Fibroblast of lung (primary cell): ENCODE measurements at places on chromosomes 12 and 14. TPM values are rescaled to one million over a fixed set of nuclear protein-coding genes. Genes with fewer than 3 reads are reported as not detected.

ACVR1B gene
- total RNA-seq: 11.3 and 12.4 TPM in 2 replicates

ENDOU gene
- 0.17 TPM in 1 of 2 replicates, not detected in the other for total RNA-seq

ITGA5 gene
- 133 and 232 TPM in 2 replicates for total RNA-seq

TAPBPL gene
- total RNA-seq: 6.2 and 17.3 TPM in 2 replicates

MEG3 gene
- total RNA-seq: 95.0 and 182 TPM in 2 replicates

GRCh38 chr14:57244106-57244505 is 24.6 kb downstream of the EXOC5 start:
- peak; percentile 43 for DNase-seq

DNA sequence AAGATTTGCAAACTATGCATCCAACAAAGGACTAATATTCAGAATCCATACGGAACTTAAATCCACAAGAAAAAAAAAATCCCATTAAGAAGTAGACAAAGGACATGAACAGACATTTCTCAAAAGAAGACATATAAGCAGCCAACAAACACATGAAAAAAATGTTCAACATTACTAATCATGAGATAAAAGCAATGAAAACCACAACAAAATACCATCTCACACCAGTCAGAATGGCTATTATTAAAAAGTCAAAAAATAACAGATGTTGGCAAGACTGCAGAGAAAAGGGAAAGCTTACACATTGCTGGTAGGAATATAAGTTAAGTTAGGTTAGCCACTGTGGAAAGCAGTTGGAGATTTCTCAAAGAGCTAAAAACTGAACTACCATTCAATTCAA is 16.2 kb downstream of the CDK17 start:
- peak; percentile 88 for DNase-seq

DNA sequence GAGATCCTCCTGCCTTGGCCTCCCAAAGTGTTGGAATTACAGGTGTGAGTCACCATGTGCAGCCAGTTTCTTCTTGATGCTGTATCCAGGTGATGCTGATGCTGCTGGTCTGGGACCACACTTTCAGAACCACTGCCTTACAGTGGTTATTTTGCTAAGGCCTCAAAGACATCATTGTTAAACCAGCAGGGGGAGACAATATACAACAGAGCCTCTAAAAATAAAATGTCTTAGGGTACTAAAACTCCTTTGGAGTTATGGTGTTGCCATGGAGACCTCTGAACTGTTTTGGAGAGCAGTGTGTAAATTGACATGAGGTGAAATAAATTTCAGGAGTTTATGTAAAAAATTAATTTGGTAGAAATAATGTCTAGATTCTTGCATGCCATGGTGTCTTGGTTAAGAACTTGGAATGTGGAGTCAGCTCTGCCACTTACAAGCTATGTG is 1.1 kb upstream of the ARG2 start:
- peak; percentile 86 for DNase-seq

DNA sequence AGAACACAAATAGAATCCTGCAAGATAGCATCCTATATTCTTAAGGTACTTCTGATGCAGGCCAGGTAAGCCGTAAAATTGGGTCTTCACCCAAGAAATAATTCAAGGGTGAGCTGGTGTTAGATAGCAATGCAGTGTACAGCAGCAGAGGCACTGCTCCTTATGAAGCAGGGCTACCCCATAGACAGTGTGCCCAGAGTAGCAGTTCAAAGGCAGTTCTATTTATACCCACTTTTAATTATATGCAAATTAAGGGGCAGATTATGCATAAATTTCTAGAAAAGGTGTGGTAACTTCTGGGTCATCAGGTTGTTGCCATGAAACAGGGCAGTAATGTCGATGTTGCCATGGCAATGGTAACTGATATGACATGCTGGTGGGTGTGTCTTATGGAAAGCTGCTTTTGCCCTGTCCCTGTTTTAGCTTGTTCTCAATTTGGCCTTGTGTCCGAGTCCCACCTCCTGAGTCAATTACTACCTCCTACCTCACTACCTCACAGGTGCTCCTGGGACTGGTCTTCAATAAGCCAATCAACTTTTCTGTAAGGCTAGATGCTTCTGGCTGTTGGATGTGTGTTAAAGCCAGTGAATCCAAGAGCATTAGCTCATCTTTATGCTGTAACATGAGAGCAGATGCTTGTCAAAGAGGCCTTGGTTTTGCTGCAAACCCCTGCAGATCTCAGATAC is 61.0 kb downstream of the PPM1A start:
- no peak for DNase-seq

GRCh38 chr14:42070031-42070430 is 463.4 kb downstream of the LRFN5 start:
- DNase-seq: no peak

- no peak for DNase-seq
These were observed 157.0 kb upstream of the LMNTD1 start for GRCh38 chr12:25710128-25710527.

DNA sequence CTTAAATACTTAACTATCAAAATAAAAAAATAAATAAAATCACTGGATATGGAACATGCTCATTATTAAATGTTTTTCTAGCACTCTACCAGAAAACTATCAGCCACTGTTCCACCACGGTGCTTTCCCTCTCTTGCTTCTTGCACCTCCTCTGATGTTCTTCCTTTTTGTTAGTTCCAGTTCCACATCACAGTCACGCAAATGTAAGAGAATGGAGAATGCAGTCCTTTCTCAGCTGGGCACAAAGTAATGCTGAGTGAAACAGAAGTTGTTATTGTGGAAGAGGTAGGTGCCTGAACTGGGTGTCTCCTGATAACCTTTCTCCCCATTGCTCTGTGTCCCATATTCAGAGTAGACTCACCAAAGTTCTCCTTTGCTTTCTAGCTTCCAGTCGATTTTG is 1116.9 kb upstream of the TMEM132C start:
- no peak for DNase-seq

GRCh38 chr14:76067536-76067935 is 82.0 kb downstream of the IFT43 start:
- DNase-seq: no peak

- peak; percentile 69 for DNase-seq
These were observed 181.3 kb downstream of the CCDC59 start for GRCh38 chr12:82176761-82177490.

GRCh38 chr14:76870166-76870565 is 44.0 kb downstream of the LRRC74A start:
- no peak for DNase-seq

- DNase-seq: no peak
These were observed 45.5 kb downstream of the KTN1 start for GRCh38 chr14:55625481-55625880.

DNA sequence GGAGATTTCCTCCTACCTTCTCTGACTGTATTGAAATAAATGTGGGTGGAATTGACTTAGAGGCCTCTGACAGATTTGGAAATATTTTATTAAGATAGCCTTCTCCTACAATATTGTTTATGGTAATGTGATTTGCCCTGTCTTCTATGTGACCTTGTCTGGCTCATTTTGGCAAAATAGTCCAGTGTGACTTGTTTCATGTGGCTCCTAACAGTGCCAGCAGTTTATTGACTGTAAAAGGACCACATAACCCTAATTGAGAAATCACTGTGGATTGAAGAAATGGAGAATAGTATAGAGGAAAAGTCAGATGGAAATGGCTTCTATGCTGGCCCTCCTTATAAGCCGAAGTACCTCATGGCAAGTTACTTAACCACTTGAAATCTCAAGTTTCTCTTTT is 170.9 kb upstream of the PTPRQ start:
- DNase-seq: no peak

- DNase-seq: peak; percentile 83
These were observed 28.4 kb upstream of the GPR132 start for GRCh38 chr14:105093431-105094192.
